Stimulated activated CD4-positive, alpha-beta T cell treated with anti-CD3 and anti-CD28 coated beads, Interleukin-2, amount 100 ng/mL, for 48 hours (primary cell): ENCODE measurements at places on chromosomes 6 and 20.

- DNase-seq: no peak
Measured at GRCh38 chr20:16580147-16580546, 6.9 kb upstream of the KIF16B start.

GRCh38 chr6:156351346-156351966, 425.7 kb upstream of the ARID1B start:
- no peak for DNase-seq

- DNase-seq: no peak
Measured at GRCh38 chr6:7588506-7588905, 1.5 kb upstream of the SNRNP48 start.

- DNase-seq: no peak
Measured at GRCh38 chr6:167845856-167846255, 19.1 kb downstream of the AFDN start.

DNA sequence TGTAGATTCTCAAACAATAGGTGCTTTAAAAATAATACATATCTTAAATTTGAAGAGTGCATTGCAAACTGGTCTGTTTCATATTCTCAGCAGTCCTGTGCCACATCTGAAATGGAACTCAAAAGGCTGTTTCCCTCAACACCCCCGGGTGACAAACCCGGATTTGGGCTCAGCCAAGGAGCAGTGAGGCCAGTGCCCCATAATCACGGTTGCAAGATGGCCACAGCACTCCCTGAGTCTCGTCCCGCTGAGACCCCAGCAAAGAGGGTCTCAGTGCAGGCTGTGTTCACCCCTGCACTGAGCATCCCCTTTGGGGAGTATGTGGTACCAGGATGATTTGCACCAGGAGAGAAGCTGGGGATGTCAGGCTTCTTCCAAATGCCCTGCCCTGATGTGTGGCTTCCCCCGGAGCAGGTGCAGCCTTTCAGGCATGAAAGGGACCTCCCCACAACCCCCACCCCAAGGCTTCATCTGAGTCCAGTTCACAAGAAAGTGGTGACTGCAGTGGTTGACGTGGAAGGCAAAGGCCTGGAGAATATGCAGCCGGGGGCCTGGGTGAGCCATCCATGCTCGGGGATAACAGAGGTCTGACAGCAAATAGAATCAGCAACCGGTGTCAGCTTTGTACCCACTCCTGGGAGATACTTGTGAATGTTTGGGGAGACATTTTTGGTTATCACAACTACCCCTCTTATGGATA, 202.9 kb downstream of the SYNDIG1 start:
- DNase-seq: no peak

GRCh38 chr6:100281471-100281901, 183.2 kb downstream of the SIM1 start:
- DNase-seq: no peak

- DNase-seq: no peak
Measured at GRCh38 chr6:25927756-25928216, 2.7 kb downstream of the SLC17A2 start.

GRCh38 chr20:4371623-4372251, 350.0 kb upstream of the PRND start:
- no peak for DNase-seq

DNA sequence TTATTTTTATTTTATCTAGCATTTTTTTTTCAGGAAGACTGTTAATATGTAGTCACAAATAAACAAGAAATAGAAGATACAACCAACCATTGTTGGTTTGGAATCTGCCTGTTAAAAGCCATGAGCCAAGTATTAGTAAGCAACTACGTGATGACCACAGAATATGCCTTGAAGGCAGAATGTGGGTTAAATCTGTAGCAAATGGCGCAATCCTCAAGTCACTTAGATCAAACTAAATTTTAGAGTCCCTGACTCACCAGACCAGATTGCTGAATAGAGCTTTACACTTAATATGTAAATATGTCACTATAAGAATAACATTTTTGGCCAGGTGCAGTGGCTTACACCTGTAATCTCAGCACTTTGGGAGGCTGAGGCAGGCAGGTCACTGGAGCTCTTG, 800.1 kb upstream of the CITED2 start:
- DNase-seq: no peak

DNA sequence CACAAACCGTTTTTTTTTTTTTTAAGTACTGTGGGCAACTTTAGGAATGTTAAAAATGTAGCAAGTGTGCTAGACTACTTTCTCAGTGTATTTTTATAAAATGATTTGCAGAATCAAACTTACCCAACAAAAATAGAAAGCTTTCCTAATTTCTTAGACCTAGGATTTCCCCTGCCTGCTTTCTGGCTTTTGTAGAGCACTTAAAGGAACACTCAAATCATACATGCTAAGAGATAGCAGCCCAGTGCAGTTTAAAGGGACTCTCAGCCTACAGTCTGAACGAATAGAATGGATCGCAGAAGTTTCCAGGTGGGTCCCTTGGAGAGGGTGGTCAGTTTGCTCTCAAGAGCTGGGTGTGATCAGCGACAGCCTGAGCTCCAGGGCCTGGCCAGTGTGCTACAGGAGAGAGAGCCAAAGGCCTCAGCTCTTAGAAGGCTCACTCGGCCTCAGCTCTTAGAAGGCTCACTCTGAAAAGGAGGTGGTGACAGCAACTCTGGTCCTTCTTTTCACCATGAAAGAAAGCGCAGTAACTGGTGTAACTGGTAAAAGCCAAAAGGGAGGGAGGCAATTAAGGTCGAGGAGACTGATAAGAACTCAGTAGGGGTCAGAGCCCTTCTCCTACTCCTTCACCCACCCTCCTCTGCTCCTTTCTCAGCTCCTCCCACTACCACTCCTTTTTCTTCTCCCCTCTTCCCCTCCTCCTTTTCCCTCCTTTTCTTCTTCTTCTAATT, 142.4 kb downstream of the ZFP64 start:
- no peak for DNase-seq

DNA sequence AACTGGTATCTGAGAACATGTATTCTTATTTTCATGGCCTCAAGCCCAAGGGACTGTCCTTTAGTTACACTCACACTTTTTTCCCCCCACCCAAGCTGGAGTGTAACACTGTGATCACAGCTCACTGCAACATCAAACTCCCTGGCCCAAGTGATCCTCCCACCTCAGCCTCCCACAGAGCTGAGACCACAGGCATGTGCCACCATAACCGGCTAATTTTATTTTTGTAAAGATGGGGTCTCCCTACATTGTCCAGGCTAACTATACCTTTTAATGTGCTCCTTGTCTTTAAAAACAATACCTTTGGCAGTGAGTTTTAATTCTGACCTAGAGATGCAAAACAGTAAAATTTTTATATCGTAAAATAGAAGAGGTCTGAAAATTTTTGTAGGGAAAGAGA, 48.2 kb upstream of the FAM83C start:
- no peak for DNase-seq

DNA sequence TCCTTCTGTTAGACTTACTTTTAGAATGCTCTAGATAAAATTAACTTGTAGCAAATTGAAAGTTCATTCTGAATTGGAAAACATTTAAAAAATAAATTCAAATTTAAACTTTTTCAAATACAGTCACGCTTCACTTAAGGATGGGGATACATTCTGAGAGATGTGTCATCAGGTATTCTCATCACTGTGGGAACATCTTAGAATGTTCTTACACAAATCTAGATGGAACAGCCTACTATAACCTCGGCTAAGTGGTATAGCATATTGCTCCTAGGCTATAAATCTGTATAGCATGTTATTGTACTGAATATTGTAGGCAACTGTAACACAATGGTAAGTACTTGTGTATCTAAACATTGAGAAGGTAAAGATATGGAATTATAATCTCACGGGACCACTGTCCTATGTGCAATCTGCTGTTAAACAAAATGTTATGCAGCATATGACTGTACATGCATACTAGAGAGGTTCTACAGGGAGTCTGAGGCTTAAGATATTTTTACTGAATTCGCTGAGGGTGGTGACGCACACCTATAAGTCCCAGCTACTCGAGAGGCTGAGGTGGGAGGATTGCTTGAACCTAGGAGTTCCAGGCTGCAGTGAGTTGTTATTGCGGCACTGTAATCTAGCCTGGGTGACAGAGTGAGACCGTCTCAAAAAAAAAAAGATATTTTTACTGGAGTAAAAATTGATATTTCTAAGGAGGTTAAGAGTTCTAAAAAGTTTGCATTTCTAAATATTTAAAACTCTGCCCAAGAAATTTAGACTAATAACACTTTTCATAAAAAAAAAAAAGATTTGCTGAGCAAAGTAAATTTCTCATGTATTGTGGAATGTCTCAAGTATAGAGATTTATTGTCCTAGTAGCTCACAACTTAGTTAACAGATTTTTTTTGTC, 87.3 kb upstream of the TULP1 start:
- no peak for DNase-seq

GRCh38 chr6:45419571-45420082, 41.9 kb upstream of the SUPT3H start:
- DNase-seq: peak; percentile 57
